ENCODE measurements at places on chromosomes 1 and 21. TPM values are rescaled to one million over a fixed set of nuclear protein-coding genes. Genes with fewer than 3 reads are reported as not detected.

- DNase-seq, result no peak
These were observed 15.8 kb downstream of the PROK1 start for GRCh38 chr1:110466646-110467280.

DNA sequence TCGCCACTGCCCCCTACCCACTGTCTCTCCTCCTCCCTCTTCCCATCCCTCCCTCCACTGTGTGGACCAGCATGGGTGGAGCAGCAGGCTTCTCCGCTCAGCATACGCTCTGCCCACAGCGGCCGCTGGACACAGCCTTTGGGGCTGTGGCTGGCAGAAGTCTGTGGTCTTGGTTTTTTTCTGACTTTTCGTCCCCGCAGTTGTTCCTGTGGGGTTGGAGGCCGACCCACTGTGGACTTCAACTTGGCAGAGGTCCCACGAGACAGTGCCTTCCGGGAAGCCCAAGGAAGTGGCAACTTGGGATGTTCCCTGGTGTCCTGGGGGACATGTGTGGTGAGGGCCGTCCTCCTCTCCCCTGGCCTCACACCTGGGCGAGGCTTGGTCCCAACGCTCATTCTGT is 162.5 kb upstream of the C1orf174 start:
- DNase-seq, result no peak

DNA sequence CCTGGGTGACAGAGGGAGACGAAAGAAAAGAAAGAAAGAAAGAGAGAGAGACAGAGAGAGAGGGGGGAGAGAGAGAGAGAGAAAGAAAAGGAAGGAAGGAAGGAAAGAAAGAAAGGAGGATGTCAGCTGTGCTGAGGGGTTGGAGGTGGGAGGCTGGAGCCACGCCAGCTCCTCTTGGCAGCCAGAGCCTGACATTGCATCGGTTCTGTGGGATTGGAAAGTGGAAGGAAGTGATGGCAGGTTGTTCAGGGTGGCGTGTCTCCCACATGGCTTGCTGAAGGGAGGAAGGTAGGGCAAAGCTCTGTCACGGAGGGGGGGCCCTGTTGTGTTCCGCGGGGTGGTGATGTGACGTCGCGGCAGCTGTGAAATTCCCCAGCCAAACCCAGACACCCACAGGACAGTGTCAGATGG is 30.7 kb downstream of the EIF2D start:
- DNase-seq, result no peak

- no peak for DNase-seq
These were observed 49.8 kb upstream of the H6PD start for GRCh38 chr1:9184749-9185148.

DNA sequence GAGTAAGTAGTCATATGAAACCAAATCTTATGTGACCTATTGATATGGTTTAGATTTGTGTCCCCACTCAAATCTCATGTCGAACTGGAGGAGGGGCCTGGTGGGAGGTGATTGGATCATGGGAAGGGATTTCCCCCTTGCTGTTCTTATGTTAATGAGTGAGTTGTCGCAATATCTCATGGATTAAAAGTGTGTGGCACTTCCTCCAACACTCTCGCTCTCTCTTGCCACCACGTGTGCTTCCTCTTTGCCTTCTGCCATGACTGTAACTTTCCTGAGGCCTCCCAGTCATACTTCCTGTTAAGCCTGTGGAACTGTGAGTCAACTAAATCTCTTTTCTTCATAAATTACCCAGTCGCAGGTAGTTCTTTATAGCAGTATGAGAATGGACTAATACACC is 241.2 kb downstream of the RGS7 start:
- DNase-seq, result no peak

GRCh38 chr1:59195151-59195550 is 101.7 kb upstream of the FGGY start:
- DNase-seq, result no peak

GRCh38 chr1:81512252-81513003 is 288.3 kb upstream of the ADGRL2 start:
- DNase-seq, result no peak

DNA sequence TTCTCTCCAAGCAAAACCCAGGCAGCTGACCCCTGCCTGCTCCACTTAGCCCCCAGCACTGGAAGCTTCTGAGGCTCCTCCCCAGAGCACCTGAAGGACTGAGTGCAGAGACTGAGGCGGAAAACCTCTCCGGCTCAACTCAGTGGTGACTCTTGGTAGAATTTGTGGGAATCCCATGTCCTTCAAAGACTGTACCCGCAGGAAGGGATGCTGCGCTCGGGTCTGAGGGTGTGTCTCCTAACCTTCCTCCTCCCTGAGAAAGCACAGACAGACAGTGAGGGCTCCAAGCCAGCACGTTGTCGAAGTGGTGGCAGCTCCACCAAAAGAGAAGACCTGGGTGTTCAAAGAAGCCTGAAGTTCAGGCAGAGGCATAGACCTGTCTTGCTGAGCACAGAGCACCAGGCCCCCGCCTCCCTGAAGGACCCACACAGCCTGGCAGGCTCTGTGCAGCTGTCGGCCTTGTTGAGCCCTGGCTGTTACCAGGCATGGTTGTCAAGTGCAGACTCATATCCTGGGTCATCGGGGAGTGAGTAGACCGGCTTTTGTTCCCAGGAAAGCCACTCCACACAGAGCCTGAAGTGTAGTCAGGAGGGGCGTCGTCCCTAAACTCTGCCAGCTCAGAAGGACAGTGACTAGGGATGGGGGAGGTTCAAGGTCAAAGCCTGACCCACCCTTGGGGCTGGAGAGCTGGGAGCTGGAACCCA is 36.7 kb downstream of the CSMD2 start:
- no peak for DNase-seq

DNA sequence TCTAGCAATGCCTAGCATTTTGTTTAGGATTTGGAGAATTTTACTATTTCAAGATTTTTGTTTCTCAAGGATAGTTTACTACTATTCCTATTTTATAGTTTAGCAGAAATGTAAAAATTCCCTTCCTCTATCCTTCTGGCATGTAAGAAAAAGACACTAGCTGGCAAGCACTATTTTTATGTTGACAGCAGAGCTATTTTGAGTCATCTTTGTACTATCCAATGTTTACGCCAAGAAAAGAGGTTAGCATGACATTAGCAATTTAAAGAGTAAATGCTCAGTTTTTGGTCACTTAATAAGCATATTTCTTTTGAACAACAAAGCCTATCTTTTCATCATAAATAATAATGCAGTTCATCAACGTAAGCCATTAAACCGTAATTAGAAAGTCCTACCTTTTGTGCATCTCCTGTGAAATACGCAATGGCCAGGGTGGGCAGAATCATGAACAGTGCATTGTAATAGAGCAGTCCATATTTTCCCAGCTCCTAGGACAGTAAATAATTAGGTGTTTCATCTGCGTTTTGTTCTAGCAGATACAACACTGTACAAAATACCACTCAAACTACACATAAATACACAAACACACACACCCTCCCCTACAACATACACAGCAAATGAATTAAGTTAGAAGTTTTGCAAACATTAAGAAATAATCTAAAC is 12.0 kb downstream of the SLC35D1 start:
- no peak for DNase-seq

GRCh38 chr1:54335011-54335754 is 71.0 kb downstream of the SSBP3 start:
- DNase-seq, result no peak

DNA sequence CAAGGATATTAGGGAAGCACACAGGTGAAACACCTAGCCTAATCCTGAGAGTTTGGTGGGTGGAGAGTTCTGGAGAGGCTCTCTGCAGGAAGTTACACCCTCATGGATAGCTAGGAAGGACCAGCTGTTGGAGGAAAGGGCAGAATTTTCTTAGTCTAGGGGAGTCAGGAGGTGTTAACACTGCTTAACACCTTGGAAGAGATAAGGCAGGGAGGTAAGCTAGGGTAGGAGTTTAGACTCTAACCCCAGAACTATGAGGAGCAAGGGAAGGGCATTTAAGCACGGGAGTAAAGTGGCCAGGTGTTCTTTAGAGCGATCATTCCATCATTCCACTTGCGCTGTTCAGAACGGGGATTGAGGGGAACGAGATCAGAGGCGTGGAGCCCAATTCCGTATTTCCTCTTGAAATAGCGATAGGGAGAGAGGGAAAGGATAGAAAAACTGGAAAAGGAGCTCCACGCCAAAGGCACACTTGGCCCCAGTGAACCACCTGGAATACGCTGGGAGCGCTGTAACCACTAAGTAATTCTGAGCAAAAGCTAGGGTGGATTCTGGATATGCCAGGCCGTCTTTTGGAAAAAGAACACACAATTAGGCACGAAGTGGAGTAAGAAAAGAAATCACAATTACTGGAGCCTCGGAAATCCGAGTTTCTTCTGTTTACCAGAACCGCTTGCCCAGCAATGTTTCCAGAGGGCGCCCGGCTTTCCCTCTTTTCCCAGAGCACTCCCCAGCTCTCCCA is 1.5 kb upstream of the GPR137B start:
- no peak for DNase-seq

DNA sequence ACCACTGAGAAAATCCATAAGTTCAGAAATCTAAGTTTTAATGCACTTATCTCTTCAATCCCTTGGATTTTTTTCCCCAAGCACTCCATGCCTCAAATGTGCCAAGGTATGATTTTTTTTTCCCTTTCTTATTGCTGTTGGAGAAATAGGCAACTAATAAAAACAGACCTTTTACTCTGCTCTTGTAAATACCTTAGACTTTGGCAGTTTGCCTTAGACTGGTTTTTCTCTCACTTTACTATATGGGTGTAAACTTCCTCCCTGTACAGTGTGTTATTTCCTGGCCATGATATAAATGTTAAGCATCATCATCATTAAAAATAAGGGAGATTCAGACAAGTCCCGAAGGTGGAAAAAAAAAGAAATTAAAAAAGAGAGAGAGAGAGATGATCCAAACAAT is 65.7 kb downstream of the LRRC8C start:
- no peak for DNase-seq

- no peak for DNase-seq
These were observed 381.6 kb downstream of the SIPA1L2 start for GRCh38 chr1:232248276-232248820.

- no peak for DNase-seq
These were observed 3.0 kb downstream of the VASH2 start for GRCh38 chr1:212953321-212953720.

DNA sequence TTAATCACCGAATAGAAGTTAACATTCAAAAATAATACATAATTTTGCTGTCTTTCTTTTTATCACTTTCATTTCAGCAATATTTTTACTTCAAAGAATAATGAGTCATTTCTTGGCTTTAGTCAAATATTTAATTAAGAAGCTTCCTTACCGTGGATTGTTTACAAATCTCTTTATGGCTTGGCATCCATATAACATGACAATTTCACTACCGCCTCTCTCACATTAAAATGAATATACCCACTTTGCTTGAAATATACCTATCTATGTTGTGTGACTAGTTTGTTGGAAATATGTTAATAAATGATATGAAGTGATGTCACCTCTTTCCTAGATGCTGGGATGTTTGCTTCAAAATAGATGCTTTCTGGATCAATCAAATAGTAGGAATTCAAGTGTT is 1203.9 kb downstream of the AMY1C start:
- DNase-seq, result no peak

- no peak for DNase-seq
These were observed 143.9 kb upstream of the FMN2 start for GRCh38 chr1:239947801-239948200.

DNA sequence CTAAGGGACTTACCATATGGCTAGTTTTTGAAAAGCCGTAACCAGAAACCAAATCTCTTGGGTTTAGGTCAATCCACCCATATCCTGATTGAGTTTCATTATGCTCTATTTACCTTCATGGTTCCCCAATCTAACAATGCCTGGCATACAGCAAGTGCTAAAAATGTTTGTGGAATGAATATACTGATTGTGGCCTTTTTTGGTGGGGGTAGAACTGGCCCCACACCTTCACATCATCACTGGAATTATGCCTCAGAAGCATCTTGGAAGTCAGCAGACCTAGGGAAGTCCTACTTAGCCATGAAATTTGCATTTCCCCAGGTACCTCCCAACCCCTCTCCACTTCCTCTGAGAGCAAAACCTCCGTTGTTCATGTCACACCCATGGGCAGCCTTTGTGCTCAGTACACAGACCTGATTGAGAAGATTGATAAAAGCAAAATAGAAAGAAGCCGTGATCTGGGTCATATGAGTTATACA is 17.8 kb upstream of the SLAMF1 start:
- no peak for DNase-seq

DNA sequence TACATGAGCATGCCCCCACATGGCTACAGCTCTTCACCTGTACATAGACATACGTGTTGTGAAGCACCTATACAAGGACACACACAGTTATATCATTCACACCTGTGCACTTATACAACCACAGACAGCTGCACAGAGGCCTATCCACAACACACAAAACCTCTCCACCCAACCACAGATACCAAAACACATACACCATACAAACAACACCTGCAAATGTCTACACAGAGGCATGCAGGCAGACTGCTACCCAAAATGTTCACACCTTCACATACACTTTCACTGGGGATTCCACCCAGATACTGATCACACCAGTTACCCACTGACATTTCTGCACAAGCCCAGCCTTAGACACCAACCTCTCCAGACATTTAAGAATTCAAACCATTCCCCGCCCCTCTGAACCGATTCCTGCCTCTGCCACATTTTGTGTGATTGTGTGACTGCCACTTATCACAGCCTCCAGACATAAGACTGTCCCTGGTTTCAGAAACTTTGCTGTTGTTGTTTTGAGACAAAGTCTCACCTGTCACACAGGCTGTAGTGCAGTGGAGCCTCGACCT is 2.0 kb downstream of the C1orf232 start:
- DNase-seq, result no peak

GRCh38 chr21:42062236-42063022 is 8.7 kb upstream of the UMODL1 start:
- no peak for DNase-seq

- DNase-seq, result no peak
These were observed 291.2 kb downstream of the PTPRC start for GRCh38 chr1:198929961-198930599.

The MNDA gene
- polyA plus RNA-seq, result 4.1 TPM

The ID3 gene
- polyA plus RNA-seq, result 267 TPM

The KIF21B gene
- polyA plus RNA-seq, result 2.3 TPM

The MROH9 gene
- not detected for polyA plus RNA-seq

The OLIG2 gene
- polyA plus RNA-seq, result not detected

The APOBEC4 gene
- not detected for polyA plus RNA-seq

The SPRR2G gene
- polyA plus RNA-seq, result not detected

The IL20 gene
- not detected for polyA plus RNA-seq

The TSPAN1 gene
- polyA plus RNA-seq, result 81.0 TPM
